ENCODE measurements at places on chromosomes 5 and 9. TPM values are rescaled to one million over a fixed set of nuclear protein-coding genes. Genes with fewer than 3 reads are reported as not detected.

Gene GPR151
- total RNA-seq = not detected

Gene CTXN3
- not detected for total RNA-seq

Gene IL3
- total RNA-seq = not detected

- H3K4me3 ChIP-seq = peak overlapping the region; percentile 93
- peaks cover 6% of the 10 kb centered on the region for H3K27me3 ChIP-seq
- DNase-seq = no peak
- H3K4me1 ChIP-seq = peaks cover 5% of the 10 kb centered on the region
- H3K36me3 ChIP-seq = peaks cover 4% of the 10 kb centered on the region
- peak overlapping the region; percentile 61 for H3K27ac ChIP-seq
Measured at GRCh38 chr5:175478008-175478383, 364 bp upstream of the SFXN1 start.

GRCh38 chr5:55600497-55601203 is 65.9 kb upstream of the PLPP1 start:
- H3K36me3 ChIP-seq = no peaks in the 10 kb centered on the region
- H3K27ac ChIP-seq = peak overlapping the region; percentile 57
- H3K4me3 ChIP-seq = no peak overlapping the region
- H3K4me1 ChIP-seq = peaks cover 27% of the 10 kb centered on the region

GRCh38 chr9:74463825-74464224 is 33.3 kb upstream of the RORB start:
- H3K27me3 ChIP-seq = no peaks in the 10 kb centered on the region
- no peak for DNase-seq

DNA sequence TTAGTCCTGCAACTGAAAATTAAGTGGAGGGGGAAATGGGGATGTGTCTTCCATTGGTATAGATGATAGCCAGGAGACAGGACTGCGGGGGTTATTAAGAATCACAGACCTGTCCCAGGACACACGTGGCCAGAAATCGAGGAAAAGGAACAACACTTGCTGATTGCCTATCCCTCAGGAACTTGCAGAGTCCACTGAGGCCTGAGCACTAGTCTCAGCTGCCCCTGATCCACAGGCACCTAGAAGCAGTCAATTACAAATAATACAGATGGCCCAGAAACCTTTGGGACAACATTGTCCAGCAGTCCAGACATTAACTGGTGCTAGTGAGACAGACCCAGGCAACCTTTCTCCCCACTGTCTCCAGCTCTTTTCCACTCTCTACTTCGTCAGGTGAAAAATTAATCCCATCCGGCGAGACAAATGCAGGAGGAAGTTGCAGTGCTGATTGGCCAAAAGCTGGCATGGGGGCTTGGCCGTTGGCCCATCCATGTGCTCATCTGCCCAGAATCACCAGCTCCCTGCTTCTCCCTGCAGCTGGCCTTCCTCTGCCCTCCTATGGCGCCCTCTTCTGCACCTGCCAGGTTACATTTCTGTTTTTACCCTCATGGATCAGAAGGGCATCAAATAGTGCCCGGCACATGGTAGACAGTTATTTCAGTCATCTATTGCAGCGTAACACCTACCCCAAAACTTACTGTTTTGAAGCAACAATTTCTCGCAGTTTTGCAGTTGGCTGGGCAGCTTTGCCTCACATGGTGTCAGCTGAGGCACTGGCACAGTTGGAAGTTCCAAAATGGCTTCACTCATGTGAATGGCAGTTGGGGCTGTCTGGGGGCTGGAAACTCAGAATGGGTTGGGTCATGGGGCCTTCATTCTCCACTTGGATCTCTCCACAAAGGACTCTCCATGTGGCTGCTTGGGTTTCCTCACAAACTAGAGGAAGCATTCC is 3.6 kb upstream of the B4GALT1 start:
- H3K4me1 ChIP-seq = peaks cover 14% of the 10 kb centered on the region
- no peaks in the 10 kb centered on the region for H3K27me3 ChIP-seq
- H3K4me3 ChIP-seq = no peak overlapping the region
- no peak for DNase-seq

DNA sequence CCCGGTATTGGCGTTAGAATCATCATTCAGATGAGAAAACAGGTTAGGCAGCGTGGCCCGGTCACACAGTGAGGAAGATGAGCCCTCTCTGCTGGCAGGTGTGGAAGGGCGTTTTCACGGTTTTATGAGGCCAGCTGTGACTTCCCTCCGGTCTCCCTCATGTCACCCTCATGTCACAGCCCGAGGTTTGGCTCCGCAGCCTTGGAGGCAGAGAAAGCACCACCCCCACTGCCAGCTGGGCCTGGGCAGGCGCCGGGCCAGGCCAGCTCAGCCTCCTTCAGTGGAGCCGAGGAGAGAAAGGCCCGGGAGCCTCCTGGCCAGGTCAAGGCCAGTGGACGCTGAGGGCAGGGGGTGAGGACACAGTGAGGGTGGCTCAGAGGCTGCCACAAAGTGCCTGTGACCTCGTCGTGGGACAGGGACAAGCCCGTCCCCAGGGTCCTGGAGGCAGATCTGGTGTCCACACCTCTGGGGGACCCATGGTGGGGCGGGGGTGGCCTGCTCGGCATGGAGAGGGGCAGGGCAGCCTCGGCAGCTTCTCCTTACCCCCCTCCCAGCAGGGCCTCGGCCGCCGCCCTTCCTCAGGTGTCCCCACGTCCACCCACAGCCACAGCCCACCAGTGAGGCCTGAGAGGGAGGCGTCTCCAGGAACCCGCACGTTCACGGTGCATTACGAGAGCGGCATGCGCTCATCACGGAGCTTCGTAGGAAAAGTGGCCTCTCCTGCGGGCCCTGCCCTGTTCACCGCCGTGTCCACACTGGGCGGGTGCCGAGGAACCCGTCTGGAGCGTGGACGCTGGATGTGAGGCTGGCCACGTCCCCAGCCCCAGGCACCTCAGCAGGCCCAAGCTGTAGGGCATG is 32.2 kb downstream of the EXD3 start:
- no peak overlapping the region for H3K4me3 ChIP-seq
- peaks cover 4% of the 10 kb centered on the region for H3K36me3 ChIP-seq
- no peak for DNase-seq
- H3K27me3 ChIP-seq = no peaks in the 10 kb centered on the region
- H3K4me1 ChIP-seq = peaks cover 7% of the 10 kb centered on the region
- H3K27ac ChIP-seq = no peak overlapping the region

DNA sequence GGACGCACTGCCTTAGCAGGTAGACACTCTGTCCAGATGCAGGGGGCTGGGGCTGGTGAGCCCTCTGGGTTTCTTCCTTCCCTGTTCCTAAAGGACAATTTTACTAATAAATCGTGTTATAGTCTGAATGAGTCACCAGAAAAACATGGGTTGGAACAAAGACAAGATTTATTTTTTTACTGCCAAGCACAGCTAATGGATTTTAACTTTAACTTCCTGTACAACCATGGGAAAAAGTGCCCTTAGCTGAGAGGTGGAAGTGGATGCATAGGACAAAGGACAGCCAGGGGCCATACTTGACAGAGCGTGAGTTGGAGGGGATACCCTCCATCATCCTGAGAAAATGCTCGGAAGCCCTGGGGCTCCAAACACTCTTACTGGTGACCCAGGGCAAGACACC is 300.7 kb downstream of the MSX2 start:
- peak; percentile 7 for DNase-seq
- H3K4me1 ChIP-seq = 0 out of 2 replicates have a peak, but pooled peaks cover 1% of the 10 kb centered on the region
- H3K36me3 ChIP-seq = no peaks in the 10 kb centered on the region
- H3K27me3 ChIP-seq = no peaks in the 10 kb centered on the region

- no peak overlapping the region for H3K27ac ChIP-seq
- H3K36me3 ChIP-seq = no peaks in the 10 kb centered on the region
- H3K4me1 ChIP-seq = peaks cover 2% of the 10 kb centered on the region
- no peak for DNase-seq
- H3K4me3 ChIP-seq = no peak overlapping the region
- peaks cover 5% of the 10 kb centered on the region for H3K27me3 ChIP-seq
Measured at GRCh38 chr9:4760122-4760521, 19.1 kb upstream of the AK3 start.

DNA sequence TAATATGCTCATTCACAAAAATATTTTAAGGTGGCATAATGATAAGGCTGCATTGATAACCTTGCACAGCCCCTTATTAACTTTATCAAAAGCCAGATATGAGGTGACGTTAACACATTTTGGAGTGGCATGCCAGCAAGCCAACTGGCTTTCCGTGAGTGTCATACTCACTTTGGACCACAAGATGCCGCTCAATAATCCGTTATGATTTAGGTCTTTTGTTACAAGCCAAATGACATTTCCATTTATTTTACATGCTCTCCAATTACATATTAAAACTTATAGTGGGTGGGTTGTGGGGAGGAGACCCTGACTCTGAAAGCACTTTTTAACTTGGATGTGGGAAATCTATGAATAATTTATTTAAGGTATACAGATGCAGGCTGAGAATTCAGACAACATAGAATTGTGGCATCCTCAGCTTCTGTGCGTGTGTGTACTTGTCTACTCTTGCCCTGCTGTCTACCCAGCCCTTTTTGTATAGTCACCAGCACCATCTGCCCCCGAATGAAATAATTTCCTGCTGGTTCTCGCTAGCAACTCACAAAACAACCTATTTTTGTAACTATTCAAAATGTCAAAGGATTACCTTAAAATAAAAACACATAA is 305.1 kb downstream of the PSAT1 start:
- H3K27me3 ChIP-seq = no peaks in the 10 kb centered on the region
- no peak overlapping the region for H3K4me3 ChIP-seq
- peaks cover 6% of the 10 kb centered on the region for H3K4me1 ChIP-seq
- H3K27ac ChIP-seq = no peak overlapping the region
- peak; percentile 66 for DNase-seq
